ENCODE measurements at places on chromosomes 16 and 17. TPM values are rescaled to one million over a fixed set of nuclear protein-coding genes. Genes with fewer than 3 reads are reported as not detected.

Gene IGF2BP1
- 6.8 TPM for total RNA-seq

Gene CX3CL1
- 0.85 TPM for total RNA-seq

Gene CDH11
- total RNA-seq = 56.6 TPM

Gene ADGRG3
- not detected for total RNA-seq

Gene CA10
- not detected for total RNA-seq

Gene FBXL16
- 1.0 TPM for total RNA-seq

DNA sequence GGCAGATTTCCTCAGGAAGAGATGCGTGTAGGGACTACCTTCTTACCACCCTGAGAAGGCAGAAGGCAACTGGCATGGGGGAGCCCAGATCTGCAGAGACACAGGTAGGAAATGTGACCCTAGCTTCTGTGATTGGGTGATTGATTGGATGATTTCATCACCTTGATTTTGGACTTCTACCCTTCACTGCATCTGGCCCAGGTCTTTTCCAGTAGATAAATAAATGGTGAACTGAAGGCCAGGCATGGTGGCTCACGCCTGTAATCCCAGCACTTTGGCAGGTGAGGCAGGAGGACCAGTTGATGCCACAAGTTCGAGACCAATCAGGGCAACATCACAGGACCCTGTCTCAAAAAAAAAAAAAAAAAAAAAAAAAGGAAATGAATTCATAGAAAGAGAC, 14.7 kb upstream of the SMURF2 start:
- DNase-seq = no peak

DNA sequence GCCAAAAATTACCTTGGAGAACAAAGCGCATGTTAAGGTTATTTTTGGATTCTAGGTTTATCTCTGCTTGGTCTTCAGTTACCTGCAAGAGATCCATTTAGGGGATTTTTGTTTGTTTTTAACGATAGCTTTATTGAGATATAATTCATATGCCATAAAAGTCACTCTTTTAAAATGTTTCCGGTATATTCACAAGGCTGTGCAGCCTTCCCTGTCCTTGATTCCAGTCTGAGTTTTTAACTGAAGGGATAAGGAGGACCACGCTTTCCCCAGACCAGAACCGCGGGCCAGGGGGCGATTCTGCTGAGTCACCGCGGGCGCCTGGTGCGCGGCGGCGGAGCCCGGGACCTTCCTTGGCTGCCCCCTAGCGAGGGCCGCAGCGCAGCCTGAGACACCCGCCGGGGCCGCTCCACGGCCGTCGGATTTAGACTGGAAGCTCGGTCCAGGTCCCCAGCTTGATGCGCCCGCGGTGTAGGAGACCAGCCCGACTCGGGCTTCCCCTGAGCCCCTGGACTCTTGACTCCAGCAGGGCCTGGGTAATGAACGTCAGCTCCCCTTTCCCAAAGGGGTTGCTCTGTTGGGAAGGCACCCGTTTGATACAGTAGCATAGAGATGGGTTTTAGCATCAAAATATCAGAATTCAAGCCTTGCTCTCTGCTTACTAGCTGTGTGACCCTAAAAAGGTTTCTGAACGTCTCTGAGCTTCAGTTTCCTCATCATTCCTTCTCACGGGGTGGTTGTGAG, 50.0 kb upstream of the STH start:
- peak; percentile 71 for DNase-seq

DNA sequence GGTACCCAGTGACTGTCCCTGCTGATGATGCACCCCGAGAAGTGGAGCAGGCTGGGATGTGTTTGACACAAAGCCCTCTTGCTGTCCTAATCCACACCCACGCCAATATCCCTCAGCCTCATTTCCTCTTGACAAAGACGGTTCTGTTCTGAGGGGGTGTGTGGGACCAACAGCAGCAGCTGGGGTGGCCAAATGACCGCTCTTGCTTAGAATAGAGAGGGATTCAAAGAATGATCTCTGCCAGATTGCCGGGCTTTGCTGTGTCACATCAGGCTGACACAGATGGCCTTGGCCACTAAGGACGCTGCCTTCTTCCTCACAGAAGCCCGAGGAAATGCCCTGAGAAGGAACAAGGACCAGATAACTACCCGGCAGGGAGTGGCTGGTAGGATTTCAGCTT, 250.7 kb downstream of the NTN1 start:
- DNase-seq = no peak

DNA sequence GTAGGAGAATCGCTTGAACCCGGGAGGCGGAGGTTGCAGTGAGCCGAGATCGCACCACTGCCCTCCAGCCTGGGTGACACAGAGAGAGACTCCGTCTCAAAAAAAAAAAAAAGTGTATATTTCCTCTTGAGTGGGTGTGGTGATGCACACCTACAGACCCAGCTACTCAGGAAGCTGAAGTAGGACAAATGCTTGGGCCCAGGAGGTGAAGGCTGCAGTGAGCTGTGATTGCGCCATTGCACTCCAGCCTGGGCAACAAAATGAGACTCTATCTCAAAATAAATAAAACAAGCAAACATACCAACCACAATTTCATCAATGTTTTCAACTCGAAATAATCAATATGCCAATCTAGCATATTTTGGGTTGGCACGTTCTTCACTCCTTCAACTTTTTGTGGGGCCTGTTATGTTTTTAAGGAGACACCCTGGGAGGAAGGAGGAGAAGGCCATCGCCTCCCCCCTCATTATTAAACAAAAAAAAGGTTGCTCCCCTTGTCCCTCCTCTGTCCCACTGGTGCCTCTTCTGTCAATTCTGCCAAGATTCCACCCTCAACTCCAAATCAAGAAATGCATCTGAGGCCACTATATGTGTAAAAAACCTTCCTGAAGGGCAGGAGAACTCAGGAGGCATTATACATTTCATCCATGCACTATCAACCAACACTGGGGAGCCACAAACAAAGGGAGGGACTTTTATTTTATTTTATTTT, 52.4 kb upstream of the ATF7IP2 start:
- no peak for DNase-seq

- no peak for DNase-seq
These were observed 14.4 kb upstream of the EEF2K start for GRCh38 chr16:22191532-22192260.

GRCh38 chr17:58192612-58193011, at the start of gene EPX:
Gene EPX (plus strand): TSS chr17:58192726. CDS start chr17:58192847, 121 bp downstream.
- no peak for DNase-seq

DNA sequence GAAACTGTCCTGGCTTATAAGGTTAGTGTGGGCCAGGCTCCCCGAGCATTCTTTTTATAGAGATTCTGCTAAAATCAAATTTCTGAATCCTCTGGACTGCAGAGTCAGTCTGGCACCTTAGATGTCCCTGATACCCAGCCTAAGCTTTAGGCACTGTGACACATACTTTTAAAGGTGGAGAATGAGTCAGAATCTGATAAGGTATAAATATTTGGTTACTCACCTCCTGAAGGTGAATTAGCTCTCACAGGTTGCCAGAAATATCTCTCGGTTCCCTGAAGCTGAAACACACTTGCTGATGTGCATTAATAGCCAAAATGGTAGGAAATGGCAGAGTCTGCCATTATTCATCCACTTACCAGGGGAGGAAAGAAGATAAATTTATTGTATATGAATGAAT, 446.9 kb downstream of the UTP18 start:
- no peak for DNase-seq
